ENCODE measurements at places on chromosomes 16 and 17.
A peak's percentile ranks its signal among the peaks of the same experiment; 100 is the strongest.

DNA sequence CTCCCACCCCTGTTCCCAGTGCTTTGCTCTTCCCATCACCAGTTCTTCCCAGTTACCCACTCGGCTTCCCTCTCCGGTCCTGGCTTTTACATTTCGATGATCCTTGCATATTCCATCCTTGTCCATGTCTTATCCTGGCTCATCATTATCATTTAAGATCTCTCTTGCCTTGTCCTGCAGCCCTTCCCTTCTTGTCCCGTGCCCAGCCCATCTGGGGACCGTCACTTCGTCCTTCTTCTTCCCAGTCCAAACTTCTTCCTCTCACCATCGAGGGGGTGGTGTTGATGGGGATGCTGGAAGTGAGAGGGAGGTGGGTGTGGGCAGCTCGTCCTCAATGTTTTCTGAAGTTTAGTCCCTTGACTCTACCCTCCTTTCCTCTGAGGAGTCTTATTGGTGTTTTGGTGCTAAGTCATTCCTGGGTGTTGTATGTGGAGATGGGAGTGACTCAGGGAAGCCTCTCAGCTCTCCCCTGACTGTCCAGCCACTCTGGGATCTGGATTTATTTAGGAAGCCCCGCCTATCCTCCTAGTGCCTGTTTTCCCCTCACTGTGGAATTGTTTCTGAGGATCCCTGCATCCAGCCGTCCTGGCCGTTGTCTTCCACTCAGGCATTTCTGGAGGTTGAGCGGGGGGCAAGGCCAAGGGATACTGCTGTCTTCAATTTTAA, 975 bp downstream of the SNX29 start:
- no peak for DNase-seq

GRCh38 chr17:30905742-30906100, 317 bp downstream of the TEFM start:
- peak; percentile 24 for DNase-seq

- DNase-seq, result no peak
Observed at GRCh38 chr16:13829697-13830299, 90.2 kb upstream of the ERCC4 start.

DNA sequence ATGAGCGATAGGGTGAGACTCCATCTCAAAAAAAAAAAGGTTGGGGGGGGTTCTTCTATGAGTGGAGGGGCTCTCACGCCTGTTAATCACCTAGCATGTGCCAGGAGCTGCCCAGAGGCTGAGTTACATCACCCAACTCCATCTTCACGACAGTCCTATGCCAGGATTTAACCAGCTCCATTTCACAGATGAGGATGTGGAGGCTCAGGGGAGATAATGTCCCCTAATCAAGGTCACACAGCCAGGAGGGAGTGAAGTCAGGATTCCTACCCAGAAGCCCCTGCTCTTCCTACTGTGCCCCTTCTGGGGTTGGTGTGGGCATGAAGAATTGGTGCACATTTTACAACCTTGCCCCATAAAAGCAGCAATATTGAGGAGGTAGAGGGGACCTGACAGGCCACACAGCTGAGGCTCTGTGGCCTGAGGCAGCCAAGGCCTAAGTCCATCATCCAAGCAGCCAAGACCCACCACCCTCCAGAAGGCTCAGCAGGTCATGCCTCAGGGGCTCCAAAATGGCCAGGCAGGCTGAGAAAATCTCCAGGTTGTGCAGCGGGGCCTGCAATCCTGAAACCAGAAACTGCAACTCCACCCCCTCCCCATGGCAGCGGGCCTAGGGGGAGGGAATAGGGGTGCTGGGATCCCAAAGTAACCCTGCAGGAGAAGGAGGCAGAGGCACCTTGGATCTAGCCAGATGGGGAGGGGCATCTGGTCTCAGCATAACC, 6.9 kb downstream of the PPY start:
- no peak for DNase-seq

- DNase-seq, result no peak
Observed at GRCh38 chr17:73272906-73273218, 11.2 kb upstream of the CPSF4L start.

- no peak for DNase-seq
Observed at GRCh38 chr17:1045456-1045855, 48.5 kb downstream of the TIMM22 start.

DNA sequence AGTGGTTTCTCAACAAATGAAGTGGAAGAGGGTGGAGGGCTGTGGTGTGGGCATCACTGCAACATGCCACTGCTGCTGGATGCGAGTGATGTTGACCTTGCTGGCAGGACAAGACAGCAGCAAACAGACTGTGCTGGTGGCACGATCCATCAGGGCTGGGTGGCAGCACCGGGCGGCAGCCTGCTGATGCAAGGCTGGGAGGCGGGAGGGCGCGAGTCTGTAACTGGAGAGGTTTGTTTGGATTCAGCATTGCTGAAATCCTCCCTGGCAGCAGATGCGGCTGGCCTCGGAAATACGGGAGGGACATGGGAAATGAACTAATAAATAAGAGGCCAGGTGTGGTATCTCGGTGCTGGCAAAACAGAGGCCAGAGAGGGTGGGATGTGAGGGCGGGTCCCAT, 224.2 kb downstream of the ENGASE start:
- DNase-seq, result no peak

- no peak for DNase-seq
Observed at GRCh38 chr16:73735018-73735417, 561.6 kb upstream of the PSMD7 start.

DNA sequence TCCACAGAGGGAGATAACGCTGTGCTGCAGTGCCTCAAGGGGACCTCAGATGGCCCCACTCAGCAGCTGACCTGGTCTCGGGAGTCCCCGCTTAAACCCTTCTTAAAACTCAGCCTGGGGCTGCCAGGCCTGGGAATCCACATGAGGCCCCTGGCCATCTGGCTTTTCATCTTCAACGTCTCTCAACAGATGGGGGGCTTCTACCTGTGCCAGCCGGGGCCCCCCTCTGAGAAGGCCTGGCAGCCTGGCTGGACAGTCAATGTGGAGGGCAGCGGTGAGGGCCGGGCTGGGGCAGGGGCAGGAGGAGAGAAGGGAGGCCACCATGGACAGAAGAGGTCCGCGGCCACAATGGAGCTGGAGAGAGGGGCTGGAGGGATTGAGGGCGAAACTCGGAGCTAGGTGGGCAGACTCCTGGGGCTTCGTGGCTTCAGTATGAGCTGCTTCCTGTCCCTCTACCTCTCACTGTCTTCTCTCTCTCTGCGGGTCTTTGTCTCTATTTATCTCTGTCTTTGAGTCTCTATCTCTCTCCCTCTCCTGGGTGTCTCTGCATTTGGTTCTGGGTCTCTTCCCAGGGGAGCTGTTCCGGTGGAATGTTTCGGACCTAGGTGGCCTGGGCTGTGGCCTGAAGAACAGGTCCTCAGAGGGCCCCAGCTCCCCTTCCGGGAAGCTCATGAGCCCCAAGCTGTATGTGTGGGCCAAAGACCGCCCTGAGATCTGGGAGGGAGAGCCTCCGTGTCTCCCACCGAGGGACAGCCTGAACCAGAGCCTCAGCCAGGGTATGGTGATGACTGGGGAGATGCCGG, 769 bp downstream of the CD19 start:
- no peak for DNase-seq

- no peak for DNase-seq
Observed at GRCh38 chr16:80303691-80304090, 237.1 kb upstream of the DYNLRB2 start.

GRCh38 chr16:54402270-54402669, 115.7 kb upstream of the IRX3 start:
- DNase-seq, result no peak

DNA sequence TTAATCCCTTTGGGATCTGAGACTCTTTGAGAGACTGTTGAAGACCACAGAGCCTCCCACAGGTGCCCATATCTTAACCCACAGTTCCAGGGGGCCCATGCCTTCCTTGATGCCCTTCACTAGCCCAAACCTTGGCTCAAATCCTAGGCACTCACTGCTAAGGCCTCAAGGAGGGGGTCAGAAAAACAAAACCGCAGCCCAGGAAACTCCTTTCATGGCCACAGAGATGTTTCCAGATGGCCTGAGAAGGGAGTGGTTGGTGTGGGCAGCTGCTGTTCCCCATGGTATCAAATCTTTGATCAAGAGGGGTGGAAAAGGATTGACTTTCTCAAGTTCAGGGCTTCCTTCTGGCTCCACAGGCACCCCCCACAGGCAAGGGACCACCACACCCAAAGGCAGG, 44.7 kb downstream of the CDH1 start:
- no peak for DNase-seq
